ENCODE measurements at places on chromosomes 1 and 21.

DNA sequence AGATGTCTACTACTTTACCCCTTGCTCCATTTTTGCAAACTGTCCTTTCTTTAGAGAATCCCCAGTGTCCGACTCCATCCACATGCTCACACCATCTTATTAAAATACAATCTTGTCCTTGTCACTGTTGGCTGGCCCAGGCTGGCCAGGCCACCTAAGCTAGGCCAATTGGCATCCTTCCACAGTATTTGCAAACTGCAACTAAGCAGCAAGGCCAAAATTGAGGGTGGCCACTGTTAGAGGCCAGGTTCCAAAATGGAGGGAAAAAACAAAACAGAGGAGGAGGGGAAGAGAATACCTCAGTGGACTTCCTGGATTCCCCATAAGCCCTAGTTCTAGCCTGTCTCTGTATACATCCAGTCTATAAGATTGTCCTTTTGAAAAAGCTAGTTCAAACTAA is 4.3 kb downstream of the FAM89A start:
- no peak for DNase-seq
- no peak overlapping the region for H3K4me3 ChIP-seq
- H3K27me3 ChIP-seq = no peaks in the 10 kb centered on the region

DNA sequence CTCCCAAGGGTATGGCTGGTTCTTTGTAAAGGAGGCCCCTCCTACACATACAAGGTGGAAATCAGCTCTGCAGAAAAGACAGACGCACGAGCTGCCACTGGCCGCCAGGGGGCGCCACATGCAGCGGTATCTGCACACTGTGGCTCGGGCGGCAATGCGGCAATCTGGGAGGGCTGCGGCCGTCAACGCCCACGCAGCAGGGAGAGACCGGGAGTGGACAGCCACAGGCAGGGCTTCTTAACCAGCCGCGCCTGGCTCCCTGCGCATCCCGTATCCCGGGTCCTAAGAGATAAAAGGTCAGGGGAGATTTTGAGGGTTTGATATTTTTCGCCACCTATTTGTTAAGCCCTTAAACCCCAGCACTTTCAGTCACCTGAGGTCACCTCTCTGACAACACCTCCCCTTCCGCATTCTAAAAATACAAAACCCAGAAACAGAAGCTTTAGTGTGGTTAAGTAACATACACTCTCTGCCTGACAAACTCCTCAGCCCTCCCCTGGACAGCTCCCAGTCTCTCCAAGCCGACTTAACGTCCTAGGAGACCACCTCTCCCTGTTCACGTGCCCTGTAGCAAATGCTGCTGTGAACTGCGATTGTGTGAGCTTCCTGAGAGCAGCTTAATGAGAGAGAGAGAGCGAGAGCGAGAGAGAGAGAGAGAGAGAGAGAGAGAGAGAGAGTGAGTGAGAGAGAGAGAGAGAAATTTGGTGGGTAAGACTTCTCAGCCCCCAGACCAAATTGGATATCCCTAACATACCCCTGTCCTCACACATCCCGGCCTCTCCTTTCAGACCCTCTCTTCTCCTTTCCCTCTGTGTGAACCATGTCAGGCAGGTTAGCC is 13.5 kb upstream of the KCNA2 start:
- H3K27ac ChIP-seq = peak overlapping the region; percentile 54
- peaks cover 16% of the 10 kb centered on the region for H3K4me1 ChIP-seq
- H3K4me3 ChIP-seq = peak overlapping the region; percentile 58
- H3K27me3 ChIP-seq = no peaks in the 10 kb centered on the region
- no peaks in the 10 kb centered on the region for H3K36me3 ChIP-seq

- no peaks in the 10 kb centered on the region for H3K27me3 ChIP-seq
- H3K36me3 ChIP-seq = no peaks in the 10 kb centered on the region
- no peak overlapping the region for H3K4me3 ChIP-seq
- no peak overlapping the region for H3K27ac ChIP-seq
- no peak for DNase-seq
Measured at GRCh38 chr1:202242080-202242419, 48.5 kb downstream of the LGR6 start.

GRCh38 chr21:35335951-35336446 is 286.9 kb upstream of the RUNX1 start:
- H3K4me3 ChIP-seq = no peak overlapping the region
- H3K27me3 ChIP-seq = no peaks in the 10 kb centered on the region
- DNase-seq = no peak
- H3K27ac ChIP-seq = no peak overlapping the region
- no peaks in the 10 kb centered on the region for H3K36me3 ChIP-seq

- no peak within 1 kb of the TSS for H3K27ac ChIP-seq
- no peaks in the 10 kb centered on the region for H3K36me3 ChIP-seq
- H3K27me3 ChIP-seq = no peaks in the 10 kb centered on the region
- no peak within 1 kb of the TSS for H3K4me3 ChIP-seq
- H3K4me1 ChIP-seq = no peaks in the 10 kb centered on the region
Measured at GRCh38 chr1:182684116-182684828, at the start of gene RGS8. Gene RGS8, minus strand, starts transcription at chr1:182684587. Its CDS starts 14,938 bp downstream, at chr1:182669649.

DNA sequence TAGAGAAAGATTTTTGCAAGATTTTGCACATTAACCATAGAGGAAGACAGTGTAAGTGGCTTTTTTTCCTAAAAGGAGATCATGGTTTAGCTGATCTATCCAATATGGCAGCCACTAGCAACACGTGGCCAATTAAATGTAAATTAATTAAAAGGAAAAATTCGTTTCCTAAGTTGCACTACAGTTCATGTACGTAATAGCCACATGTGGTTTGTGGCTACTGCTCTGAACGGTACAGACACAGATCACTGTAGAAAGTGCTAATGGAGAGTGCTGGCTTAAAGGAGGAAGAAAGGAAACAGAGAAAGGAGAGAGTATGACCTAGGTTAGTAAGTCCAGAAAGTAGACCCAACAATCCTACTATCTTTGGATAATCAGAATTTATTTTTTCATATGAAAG is 170.8 kb downstream of the SIPA1L2 start:
- H3K27me3 ChIP-seq = no peaks in the 10 kb centered on the region
- H3K4me3 ChIP-seq = no peak overlapping the region
- no peaks in the 10 kb centered on the region for H3K4me1 ChIP-seq
- no peak for DNase-seq
